ENCODE measurements at places on chromosomes 13 and 19. TPM values are rescaled to one million over a fixed set of nuclear protein-coding genes. Genes with fewer than 3 reads are reported as not detected.

DNA sequence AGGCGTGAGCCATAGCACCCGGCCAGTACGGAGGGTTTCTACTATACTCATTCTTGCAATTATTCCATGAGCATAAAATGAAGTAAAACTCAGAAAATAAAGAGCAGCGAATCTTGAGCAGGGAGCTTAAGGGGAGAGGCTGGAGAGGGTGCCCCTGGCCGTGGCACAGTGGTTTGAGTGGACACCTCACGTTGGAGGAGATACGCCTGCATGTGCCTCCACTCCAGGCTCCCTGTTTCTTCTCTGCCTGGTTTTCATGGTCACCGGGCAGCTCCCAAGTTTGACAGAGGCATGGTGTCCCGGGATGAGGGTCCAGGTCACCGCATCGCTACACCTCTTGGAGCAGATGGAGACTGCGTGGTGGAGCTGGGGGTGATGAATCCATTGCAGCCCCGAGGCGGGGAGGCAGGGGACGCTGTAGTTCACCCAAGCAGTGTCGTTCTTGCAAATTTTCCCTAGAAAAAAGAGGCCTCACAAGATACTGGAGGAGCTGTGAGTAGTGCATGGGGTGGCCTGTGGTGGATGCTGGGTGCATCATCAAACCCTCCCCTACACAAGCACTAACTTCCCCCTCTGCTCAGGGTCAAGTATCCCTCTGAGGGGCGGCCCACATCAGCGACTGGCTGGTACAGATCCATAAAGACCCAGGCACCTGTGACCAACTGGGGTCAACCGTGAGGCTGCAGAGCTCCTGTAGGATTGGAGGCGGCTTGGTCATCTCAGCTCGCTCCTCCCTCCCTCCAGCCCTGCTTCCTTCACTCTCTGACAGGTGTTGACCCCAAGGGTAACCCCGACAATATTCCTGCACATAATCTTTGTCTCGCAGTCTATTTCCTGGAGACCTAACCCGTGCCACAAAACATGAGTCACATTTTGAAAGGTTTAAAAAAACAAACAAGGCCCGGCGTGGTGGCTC is 3.6 kb upstream of the MIER2 start:
- H3K27ac ChIP-seq: no peak overlapping the region
- no peaks in the 10 kb centered on the region for H3K27me3 ChIP-seq
- no peak for DNase-seq
- H3K36me3 ChIP-seq: peaks cover 3% of the 10 kb centered on the region
- H3K4me3 ChIP-seq: no peak overlapping the region

The ZNF541 gene
- 0.15 TPM for total RNA-seq

GRCh38 chr13:41995336-41995735 is 34.4 kb upstream of the VWA8 start:
- no peak overlapping the region for H3K4me3 ChIP-seq
- H3K4me1 ChIP-seq: no peaks in the 10 kb centered on the region
- no peak for DNase-seq
- no peak overlapping the region for H3K27ac ChIP-seq

DNA sequence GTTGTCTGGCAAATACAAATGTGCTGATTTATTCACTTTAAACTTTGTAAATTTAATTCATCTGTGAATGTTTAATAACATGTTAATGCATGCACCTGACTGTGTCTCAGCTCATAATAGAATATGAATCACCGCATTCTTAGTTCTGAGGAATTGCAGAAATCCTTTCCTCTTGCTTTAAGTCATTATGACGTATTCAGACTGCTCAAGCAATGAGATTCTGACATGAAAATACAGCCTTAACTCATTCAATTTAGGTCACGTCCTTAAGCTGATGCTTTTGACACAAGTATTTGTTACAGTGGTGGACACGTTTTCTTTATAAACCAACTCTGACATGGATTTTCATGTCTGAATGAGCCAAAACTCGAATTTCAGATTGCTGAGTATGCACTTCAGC is 541.0 kb upstream of the KLF12 start:
- no peaks in the 10 kb centered on the region for H3K36me3 ChIP-seq
- H3K27me3 ChIP-seq: no peaks in the 10 kb centered on the region
- H3K4me3 ChIP-seq: no peak overlapping the region
- H3K27ac ChIP-seq: no peak overlapping the region

DNA sequence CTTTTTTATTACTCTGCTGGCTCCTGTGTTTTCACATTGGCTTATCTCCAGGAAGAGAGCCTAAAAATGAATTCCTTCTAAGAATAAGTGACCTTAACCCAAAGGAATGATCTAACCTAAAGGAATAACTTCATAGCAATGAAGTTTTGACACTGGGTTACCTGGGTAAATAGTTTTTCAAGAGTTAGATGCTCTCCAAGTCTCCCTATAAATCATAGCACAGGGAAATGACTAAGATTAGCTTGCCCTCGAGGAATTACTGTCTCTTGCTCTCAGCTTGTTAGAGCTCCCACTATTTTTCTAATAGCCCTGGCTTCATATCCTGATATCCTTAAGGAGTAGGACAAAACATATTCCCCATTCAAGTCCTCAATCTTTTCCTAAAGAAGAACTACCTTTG is 66.3 kb downstream of the SPRY2 start:
- no peaks in the 10 kb centered on the region for H3K27me3 ChIP-seq
- H3K27ac ChIP-seq: no peak overlapping the region
- no peak for DNase-seq
- H3K4me1 ChIP-seq: 0 out of 2 replicates have a peak, but pooled peaks cover 4% of the 10 kb centered on the region

GRCh38 chr19:39502640-39503417 is 4.1 kb downstream of the DLL3 start:
- DNase-seq: peak; percentile 93
- peak overlapping the region; percentile 3 for H3K27ac ChIP-seq
- H3K27me3 ChIP-seq: peaks cover 8% of the 10 kb centered on the region
- H3K4me3 ChIP-seq: peak overlapping the region; percentile 34
- no peaks in the 10 kb centered on the region for H3K36me3 ChIP-seq
- peaks cover 27% of the 10 kb centered on the region for H3K4me1 ChIP-seq

DNA sequence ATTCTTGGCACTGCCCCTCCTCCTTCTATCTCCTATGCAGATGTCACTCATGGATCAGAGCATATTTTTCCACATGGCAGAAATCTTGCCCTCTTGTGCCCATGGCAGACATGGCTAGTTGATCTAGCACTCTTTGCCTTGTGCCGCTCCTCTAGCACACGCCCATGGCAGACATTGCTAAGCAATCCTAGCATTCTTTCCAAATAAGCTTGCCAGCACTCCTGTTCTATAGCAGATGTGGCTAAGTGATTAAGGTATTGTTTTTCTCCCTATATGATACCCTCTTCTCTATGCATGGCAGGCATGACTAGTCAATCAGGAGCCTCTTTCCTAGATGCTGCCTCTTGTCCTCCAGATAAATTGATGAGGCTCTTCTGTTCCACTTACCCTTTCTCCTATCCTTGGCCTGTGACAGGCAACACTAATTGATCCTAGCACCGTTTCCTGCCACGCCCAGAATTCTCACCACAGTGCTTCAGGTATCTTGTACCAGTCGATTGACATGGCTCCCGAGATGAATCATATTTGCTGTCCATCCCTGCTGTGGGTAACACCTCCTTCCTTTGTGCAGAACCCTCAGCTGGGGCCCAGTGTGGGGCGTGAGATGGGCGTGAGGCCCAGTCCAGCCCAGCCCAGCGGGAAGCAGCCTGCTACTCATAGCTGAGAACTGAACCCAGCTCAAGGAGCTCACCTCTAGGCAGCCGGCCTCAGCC is 26.9 kb downstream of the TMED1 start:
- H3K27ac ChIP-seq: no peak overlapping the region
- no peak overlapping the region for H3K4me3 ChIP-seq
- DNase-seq: no peak

Data from Panc1 (cell line).